ENCODE measurements at places on chromosomes 1 and 21.

GRCh38 chr1:17011439-17012307 lies at the start of gene ATP13A2:
TSS of gene ATP13A2 (minus strand) at chr1:17011928. CDS start at chr1:17011738, 190 bp downstream.
- peak; percentile 94 for DNase-seq

GRCh38 chr1:208461680-208462079 lies 217.5 kb upstream of the PLXNA2 start:
- peak; percentile 24 for DNase-seq

DNA sequence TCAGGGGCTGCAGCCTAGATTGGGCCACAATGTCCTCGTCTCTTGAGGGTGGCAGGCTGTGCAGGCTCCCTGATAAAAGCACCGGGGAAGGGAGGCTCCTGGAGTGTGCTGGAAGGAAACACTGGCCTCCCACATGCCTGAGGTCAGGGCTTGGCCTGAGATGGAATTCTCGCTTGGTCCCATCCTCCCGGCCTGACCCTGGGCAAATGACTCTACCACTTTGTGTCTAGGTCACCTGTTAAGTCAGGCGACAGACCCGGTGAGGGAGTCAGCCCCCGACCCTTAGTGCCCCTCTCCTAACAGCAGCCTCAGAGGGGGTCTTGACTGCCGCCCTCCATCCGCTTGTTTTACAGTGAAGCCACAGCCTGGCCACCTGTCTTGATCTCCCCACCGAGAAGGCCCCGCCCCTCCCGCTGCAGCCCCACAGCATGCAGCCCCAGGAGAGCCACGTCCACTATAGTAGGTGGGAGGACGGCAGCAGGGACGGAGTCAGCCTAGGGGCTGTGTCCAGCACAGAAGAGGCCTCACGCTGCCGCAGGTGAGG lies 2.5 kb downstream of the SMIM1 start:
- DNase-seq: no peak

DNA sequence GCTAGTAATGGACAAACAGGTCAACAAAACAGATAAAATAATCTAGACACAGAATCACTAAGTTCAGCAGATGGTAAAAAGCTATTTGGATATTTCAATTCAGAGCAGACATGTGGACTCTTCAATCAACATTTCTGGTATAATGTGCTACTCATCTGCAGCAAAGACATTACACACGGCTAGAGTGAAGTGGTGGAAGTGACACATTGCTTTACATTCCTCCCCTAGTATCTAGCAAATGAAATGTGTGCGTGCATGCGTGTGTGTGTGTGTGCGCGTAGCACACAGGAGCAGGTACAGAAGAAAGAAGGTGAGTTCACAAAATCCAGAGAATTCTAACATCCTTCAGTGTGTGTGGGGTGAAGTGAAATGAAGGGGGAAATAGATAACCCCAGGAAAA lies 8.3 kb downstream of the AHCTF1 start:
- DNase-seq: no peak

DNA sequence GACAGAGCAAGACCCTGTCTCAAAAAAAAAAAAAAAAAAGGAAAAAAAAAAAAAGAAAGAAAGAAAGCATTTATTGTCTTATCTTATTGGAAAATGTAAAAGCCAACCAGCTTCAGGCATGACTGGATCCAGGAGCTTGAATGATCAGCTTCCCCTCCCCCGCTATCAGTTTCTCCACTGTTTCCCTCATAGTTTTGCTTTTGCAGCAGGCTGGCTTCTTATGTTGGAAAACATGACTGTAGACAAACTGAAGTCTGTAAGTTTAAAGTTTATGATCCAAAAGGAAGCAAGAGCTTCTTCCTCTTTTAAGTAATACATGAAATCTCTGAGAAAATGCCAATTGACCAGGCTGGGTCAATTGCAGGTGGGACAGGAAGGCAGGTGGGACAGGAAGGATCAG lies 52.2 kb downstream of the FHAD1 start:
- no peak for DNase-seq

- no peak for DNase-seq
These were observed 22.1 kb upstream of the NPHP4 start for GRCh38 chr1:6014130-6014999.

DNA sequence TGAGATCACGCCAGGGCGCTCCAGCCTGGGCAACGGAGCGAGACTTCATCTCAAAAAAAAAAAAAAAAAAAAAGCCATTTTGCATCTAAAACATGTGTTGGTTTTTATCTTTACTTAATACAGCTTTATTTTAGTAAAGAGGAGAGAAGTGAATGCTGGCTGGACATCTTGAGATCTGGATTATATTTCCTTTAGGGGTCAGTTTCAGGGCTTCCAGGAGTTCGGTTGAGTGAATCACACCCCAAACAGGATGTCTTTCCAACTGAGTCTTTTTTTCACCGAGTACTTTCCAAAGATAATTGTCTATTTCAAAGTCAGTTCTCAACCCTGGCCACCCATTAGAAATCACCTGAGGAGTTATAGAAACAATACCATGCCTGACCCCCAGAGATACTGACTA lies 16.6 kb upstream of the IPP start:
- DNase-seq: no peak

DNA sequence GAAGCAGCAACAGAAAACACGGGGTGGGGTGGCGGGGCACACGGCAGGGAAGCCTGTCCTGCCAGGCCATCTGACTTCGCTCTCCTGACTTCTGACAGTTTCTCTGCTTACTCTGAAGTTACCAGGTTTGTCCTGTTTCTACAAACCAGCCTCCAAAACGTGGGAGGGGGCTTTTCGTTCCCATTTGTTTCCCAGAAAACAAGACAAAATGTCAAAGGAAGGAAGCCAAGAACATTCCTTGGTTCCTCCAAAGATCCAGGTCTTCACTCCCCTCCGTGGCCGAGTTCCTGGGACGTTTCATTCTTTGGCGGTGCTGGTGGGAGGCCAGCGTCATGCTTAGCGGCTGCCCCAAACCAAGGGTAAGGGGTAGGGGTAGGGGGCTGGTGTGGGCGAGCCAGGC lies 49.6 kb downstream of the MEGF6 start:
- no peak for DNase-seq

DNA sequence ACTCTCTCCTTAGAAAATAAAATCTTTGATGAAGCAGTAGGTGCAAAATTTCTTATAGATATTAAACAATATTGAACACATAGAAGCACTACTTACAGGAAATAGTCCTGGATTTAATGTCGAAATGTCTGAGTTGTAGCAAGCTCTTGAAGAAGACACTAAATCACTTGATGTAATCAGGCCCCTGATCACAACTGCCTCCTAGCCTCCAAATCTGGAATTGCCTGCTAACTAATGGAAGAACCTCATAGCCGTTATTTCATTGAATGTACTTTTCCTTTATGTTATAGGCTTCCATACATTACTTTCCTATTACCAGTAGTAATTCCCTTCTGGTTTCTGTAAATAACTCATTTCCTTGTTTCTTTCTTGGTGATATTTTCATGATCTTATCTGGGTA lies 675.7 kb upstream of the CHRM3 start:
- DNase-seq: no peak

DNA sequence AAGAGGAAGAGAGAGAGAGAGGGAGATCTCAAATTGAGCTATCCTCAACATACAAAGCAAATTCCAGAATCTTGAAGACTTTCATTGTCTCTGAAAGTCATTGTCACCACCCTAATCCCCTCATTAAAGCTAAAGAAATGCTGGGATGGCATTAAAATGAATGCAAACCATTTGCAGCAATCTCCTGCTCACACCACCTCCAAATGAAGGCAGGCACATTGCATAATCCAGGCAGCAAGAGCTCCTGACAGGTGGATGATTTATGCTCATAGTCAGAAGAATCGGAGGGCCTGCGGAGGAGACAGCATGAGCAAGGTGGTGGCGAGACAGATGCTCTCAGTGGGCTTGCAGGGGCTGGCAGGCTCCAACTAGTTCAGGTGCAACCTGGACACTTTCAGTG lies 90.2 kb downstream of the ESRRG start:
- DNase-seq: no peak

- DNase-seq: peak; percentile 48
These were observed 2.9 kb downstream of the LAMC1 start for GRCh38 chr1:183025782-183026774.

GRCh38 chr1:173661271-173661670 lies 8.4 kb downstream of the ANKRD45 start:
- DNase-seq: no peak

GRCh38 chr1:8797216-8797615 lies 20.2 kb downstream of the RERE start:
- no peak for DNase-seq

DNA sequence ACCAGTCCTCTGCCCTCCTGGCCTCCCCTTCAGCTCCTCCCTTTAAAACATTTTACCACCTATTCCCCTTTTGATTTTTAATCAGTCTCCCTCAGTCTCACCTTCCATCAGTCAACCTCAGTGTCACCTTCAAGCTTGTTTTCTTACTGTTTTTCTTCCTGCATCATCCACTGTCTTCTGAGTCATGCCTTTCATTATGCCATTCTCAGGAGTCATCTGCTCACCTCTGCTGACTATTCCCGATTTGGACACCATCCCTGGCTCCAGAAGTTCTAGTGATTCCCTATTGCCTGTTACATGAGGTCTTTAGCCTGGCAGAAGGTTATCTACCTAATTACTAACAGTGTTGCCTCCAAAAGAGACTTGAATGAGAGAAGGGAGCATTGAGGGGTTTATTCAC lies 23.9 kb downstream of the NFASC start:
- DNase-seq: no peak

- DNase-seq: no peak
These were observed 36.8 kb upstream of the SLC16A1 start for GRCh38 chr1:112992780-112993179.

DNA sequence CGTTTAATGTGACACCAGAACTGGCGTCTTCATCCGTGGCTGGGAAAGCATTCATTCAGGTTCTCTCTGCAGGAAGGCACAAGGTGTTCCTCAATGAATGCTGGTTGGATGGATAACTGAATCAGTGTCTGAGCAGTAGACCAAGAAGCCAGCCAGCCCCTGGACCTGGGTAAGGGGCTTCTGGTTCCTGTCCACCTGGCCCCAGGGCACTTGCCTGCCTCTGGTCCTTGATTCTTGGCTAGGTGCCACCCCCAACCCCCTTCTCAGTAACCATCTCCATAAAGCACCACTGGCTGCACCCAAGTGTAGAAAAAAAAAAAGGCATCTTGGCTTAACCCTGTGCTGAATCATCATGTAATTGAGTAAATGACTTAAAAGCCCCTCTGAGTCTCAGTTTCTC lies 59.1 kb downstream of the KCND3 start:
- no peak for DNase-seq

DNA sequence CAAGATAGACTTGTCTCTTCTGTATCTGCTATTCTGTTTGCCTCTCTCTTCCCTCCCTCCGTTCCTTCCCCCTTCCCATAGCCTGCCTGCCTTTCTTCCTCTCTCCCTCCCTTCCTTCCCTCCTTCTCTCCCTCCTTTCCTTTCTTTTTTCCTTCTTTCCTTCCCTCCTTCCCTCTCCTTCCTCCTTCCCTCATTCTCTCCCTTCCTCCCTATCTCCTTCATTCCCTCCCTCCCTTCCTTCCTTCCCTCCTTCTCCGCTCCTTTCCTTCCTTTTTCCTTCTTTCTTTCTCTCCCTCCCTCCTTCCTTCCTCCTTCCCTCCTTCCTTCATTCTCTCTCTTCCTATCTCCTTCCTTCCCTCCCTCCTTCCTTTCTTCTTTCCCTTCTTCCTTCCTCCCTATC lies 944 bp downstream of the AADACL4 start:
- no peak for DNase-seq

GRCh38 chr21:27365394-27365793 lies 398.5 kb upstream of the ADAMTS5 start:
- no peak for DNase-seq

GRCh38 chr1:12594966-12595756 lies 22.8 kb downstream of the DHRS3 start:
- DNase-seq: peak; percentile 46

Measured in GM20000 (cell line).